NCI-H1092 (cell line): ENCODE measurements at places on chromosomes 6 and 20.
A peak's percentile ranks its signal among the peaks of the same experiment; 100 is the strongest.

- DNase-seq = no peak
Observed at GRCh38 chr6:53752856-53753255, 41.9 kb upstream of the LRRC1 start.

- DNase-seq = no peak
Observed at GRCh38 chr6:15741405-15741804, 78.6 kb upstream of the DTNBP1 start.

- no peak for DNase-seq
Observed at GRCh38 chr20:10763112-10763511, 89.3 kb upstream of the JAG1 start.

- no peak for DNase-seq
Observed at GRCh38 chr20:5680192-5680591, 70.0 kb upstream of the SHLD1 start.

GRCh38 chr20:21398109-21399004 lies 1.0 kb upstream of the NKX2-4 start:
- no peak for DNase-seq

- no peak for DNase-seq
Observed at GRCh38 chr6:81589465-81590313, 162.8 kb downstream of the TENT5A start.

GRCh38 chr6:46347669-46348068 lies 143.6 kb downstream of the RCAN2 start:
- DNase-seq = no peak

- DNase-seq = no peak
Observed at GRCh38 chr20:9253006-9253539, 184.2 kb downstream of the PLCB4 start.

DNA sequence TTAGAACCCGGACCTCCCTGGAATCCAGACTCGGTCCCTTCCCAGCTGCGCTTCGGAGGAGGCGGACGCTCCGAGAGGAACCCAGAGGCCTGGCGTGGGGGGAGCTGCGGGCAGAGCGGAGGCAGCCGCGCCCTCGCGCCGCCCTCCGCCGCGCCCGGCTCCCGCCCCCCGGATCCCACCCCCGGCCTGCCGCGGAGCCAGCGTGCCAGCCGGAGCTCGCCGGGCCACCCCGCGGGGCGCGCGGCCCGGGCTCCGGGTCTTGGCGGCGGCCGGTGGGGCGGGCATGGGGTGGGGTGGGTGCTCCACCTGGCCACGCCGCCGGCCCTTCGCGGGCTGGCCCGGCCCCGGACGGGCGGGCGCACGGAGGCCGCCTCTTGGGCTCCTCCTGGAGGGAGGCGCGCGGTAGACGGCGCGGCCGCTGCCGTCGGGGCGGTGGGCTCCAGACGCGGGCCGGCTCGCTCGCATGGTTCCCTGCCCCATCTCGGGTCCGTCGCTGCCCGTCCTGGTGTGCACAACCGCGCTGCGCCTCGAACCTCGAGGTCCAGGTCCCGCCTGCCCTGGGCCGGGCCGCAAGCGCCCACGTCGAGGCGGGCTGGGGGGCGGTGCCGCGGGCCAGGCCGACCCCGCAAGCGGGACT lies 592 bp upstream of the CDYL start:
- no peak for DNase-seq

DNA sequence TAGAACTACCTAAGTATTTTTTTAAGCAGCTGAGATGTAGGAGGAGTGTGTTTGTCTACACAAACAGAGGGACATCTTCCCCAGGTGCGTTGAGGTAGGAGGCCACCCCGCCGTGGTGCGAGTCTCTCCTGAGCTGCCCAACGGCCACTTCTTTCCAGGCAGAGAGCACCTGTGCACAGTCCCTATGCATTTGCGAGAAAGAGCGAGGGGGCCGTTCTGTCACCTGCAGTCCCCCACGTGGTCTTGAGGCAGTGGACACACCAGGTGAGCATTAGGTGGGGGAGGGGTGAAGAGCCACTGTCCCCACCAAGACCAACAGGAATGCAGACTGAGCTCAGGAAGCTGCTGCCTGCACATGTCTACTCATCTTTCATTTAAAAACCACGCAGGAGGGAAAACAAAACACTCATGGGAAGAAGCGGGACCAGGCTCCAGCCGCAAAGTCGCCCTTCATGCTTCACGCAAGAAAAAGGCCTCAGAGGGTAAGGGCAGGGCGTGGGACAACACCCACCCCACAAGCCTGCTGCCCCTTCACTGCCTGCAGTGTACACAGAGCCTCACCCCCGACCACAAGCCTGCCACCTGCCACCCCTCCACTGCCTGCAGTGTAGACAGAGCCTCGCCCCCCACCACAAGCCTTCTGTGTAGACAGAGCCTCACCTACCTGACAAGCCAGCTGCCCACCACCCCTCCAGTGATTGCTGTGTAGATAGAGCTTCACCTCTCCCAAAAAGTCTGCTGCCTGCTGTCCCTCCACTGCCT lies 142.0 kb downstream of the DLL1 start:
- DNase-seq = no peak

GRCh38 chr6:6790891-6791290 lies 202.4 kb downstream of the LY86 start:
- no peak for DNase-seq

DNA sequence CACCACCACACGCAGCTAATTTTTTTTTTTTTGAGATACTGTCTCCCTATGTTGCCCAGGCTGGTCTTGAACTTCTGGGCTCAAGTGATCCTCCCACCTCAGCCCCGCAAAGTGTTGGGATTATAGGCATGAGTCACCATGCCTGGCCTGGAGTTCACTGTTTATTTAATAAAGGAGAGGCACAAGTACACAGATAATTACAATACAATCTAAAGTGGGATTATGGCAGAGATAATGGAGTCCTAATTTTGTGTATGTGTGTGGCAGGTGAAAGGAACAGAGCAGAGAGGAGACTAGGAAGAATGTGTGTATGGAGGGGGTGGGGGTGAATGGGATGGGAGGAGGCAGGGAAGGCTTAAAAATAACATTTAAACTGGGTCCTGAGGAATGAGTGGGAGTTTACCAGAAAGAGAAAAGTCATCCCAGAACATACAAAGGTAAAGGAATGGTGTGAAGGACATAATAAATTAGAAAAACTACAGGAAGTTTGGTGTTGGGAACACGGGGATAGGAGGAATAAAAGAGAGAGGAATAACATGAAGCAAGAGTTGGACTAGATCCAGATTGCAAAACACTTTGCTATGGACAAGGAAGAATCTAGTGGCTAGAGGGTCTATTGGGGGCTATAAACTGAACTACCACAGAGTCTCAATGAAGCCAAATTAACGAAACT lies 4.4 kb downstream of the NCOA5 start:
- DNase-seq = no peak

DNA sequence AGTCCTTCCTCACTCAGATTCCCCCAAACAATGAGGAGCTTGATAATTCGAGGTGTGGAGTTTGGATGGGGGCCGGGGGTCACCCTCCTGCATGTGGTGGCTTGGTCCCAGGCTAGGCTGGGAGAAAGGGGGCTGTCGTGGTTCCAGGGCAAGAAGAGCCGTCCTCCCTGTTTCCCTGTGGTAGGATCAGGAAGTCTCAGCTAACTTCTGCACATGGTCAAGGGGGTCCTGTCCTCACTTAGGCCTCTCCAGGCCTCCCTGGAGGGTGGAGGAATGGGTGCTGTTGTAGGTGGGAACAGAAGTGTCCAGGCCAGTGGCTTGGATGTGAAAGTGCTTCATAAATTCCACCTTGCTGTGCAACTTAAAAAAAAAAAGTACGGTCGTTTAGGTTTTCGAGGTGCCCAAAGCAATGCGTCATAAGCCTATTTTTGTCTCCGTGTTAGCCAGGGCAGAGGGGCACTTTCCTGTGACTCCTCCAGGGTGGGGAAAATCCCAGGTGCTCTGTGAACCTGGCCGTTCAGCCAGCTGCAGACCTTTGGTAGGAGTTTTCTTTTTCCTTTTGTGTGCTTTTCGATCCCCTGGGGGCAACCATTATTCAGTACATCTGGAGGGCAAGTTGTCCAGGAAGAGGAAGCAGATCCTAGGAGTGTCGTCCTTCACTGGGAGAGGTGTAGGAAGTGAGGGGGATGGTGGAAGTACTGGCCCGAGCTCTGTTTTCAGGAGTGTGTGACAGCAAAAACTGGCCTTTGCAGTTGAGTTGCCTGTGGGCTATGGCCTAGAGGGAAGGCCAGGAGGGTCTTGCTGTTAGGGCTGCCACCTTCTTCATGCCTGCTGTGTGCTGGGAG lies 9.6 kb downstream of the IGF2R start:
- DNase-seq = no peak

- no peak for DNase-seq
Observed at GRCh38 chr6:42551217-42551616, 12.6 kb upstream of the UBR2 start.

- no peak for DNase-seq
Observed at GRCh38 chr6:138563650-138564049, 64.4 kb upstream of the NHSL1 start.

- no peak for DNase-seq
Observed at GRCh38 chr20:47137231-47137870, 219.1 kb downstream of the ZMYND8 start.

DNA sequence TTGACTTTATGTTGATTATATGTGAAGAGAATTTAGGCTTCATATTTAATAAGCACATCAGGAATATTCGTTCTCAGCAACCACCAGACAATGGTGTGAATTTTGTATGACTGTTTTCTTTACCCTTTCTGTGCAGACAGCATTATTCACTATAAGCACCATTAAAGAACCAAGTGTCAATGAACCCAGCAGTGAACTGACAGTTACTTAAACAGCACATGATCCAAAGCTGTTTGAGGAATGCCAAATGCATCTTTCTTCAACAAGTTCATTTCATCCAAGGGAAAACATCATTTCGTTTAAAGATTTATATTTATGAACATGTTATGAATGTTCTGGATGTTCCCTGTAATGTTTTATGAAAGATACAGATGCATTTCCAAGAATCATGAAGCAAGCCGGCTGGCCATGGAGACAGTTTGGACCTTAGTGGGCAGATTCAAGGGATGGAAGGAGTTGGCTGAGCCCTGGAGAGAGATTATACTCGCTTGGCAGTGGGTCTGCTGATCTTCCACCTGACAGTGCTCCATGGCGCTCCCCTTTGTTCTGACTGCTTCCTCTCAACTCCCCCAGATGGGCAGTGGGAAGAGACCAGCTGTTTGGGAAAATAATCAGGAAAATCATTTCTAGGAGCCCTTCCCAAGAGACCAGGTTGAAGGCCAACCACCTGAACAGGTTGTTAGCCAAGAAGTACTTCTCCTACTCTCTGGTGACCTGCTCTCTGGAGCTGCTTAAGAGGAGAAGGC lies 326.0 kb upstream of the RSPO3 start:
- DNase-seq = no peak

DNA sequence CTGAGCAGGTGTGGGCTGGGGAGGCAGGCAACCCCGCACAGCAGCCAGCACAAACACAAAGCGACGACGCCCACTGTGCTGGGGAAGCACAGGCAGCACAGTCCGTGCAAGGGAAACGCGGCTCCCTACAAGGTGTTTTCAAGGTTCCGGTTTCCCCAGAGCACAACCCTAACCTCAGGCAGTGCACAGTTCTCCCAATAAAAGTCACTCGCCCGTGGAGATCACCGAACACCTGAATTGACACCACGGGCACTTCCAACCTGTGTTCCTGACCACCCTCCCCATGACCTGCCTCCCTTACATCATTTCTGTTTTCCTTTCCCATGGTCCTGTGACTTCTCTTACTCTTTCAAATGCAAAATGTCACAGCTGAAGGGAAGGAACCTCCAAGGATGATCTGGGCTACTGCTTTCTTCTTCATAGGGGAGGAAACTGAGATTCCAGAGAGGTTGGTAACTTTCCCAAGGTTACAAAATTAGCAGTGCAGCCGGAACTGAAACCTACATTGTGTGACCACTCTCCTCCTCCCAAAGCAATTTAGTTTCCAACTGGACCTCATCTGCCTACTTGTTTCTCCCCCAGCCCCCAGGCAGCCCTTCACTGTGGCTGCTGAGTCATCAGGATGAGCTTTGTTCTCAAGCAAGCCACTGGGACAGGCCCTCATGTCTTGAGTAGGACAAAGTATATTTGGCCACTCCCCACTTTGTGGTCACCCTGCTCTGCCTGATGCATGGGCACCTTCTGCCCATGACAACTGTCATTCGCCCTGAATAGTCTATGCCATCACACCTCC lies 125.3 kb downstream of the ATXN1 start:
- DNase-seq = no peak

DNA sequence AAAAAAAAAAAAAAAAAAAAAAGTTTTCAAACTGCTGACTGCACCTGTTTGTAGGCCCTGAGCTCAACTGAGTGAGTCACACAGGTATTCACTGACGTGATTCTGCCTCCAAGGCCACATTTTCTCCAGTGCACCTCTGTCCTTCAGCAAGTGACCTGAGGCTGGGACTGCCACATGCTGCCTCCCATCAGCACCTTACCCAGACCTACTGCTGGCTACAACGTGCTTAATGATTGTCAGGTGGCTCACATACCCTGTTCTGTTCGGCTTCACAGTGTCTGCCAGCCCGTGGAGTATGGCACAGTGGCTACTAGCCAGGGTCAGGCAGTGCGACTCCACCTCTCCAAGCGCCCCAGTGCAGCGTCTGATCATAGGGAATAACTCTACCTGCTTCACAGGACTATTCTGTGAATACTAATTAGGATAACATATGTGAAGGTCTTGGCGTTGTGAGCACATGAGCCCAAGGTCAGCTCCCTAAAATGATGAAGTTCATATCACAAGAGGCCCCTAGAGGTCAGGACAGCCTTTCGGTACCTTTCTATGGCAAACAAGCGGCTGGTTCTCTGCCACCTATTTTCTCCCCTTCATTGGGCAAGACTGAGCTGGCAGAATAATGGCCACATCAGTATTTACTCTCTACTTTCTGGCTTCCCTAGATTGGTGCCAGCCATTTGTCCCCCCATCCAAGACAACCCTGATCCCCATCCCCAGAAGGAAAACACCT lies 28.1 kb downstream of the RIPOR3 start:
- DNase-seq = peak; percentile 29

- no peak for DNase-seq
Observed at GRCh38 chr6:41047745-41048732, 5.0 kb upstream of the APOBEC2 start.

- DNase-seq = no peak
Observed at GRCh38 chr6:87653074-87653962, 48.7 kb downstream of the AKIRIN2 start.

DNA sequence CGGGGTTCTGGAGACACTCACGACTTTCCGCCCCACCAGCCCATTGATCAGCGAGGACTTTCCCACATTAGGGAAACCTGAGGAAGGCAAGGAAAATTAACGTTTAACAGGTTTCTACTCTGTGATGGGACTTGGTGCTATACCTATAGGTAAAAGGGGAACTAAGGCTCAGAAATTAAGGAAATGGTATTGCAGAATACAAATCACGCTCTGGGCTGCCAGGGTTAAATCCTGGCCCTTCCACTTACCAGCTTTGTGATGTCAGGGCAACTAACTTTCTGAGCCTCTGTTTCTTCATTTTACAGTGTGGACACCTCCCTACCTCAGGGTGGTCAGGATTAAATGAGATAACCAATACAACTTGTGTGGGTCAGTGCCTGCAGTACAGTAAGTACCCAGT lies 8.8 kb downstream of the GNL1 start:
- DNase-seq = no peak

- DNase-seq = no peak
Observed at GRCh38 chr6:16095180-16095579, 33.7 kb upstream of the MYLIP start.
